ENCODE measurements at places on chromosomes 7 and 10.

- DNase-seq, result no peak
Observed at GRCh38 chr10:91551856-91552255, 81.0 kb downstream of the PPP1R3C start.

GRCh38 chr10:94178475-94179253, 184.1 kb downstream of the NOC3L start:
- no peak for DNase-seq

DNA sequence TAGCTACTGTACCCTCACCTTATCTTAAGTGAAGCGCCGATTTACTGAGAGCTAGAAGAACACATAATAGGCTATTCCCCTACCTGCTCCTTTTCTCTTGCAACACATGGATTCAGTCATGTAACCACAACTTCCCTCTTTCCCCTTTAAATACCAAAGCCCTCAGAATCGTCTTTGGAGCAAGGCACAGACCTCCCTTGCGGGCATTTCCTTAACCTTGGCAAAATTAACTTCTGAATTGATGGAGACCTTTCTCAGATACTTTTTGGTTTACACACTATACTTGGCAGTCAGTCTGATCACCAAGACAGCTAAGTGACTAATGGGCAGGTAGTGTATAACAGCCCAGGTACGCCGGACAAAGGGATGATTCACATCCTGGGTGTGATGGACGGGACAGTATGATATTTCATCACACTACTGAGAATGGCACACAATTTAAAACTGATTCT, 72.7 kb upstream of the SEC61G start:
- no peak for DNase-seq

- no peak for DNase-seq
Observed at GRCh38 chr10:52662256-52662655, 110.3 kb downstream of the MBL2 start.

DNA sequence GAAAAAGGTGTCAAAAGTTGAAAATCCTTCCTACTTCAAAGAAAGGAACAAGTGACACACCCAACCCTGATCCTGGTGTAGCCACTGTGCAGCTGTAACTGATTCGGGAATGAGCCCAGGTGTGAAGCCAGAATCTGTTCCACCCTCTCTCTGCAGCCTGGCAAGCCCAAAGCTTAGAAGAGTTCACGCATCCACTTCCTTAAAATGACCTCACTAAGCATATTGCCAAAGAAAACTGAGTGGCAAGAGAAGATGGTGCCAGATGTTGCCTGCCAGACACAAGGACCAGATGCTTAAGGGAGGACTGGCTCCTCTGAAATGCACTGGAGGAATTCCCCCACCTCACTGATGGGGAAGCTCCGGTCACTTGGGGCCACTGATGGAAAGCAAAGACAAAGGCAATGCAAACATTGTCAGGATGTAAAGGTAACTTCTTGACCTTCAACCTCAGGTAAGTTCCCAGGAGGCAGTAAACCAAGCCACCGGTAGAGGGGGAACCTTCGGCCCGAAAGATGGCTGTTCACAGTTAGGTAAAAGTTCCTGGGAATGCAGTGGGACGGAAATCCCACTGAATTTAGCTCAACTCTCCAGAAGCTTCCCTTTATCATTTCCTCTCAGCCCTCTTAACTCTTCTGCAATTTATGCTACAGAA, 554.9 kb downstream of the KCNMA1 start:
- DNase-seq, result no peak

- DNase-seq, result no peak
Observed at GRCh38 chr10:97574374-97575126, 2.0 kb downstream of the ANKRD2 start.

DNA sequence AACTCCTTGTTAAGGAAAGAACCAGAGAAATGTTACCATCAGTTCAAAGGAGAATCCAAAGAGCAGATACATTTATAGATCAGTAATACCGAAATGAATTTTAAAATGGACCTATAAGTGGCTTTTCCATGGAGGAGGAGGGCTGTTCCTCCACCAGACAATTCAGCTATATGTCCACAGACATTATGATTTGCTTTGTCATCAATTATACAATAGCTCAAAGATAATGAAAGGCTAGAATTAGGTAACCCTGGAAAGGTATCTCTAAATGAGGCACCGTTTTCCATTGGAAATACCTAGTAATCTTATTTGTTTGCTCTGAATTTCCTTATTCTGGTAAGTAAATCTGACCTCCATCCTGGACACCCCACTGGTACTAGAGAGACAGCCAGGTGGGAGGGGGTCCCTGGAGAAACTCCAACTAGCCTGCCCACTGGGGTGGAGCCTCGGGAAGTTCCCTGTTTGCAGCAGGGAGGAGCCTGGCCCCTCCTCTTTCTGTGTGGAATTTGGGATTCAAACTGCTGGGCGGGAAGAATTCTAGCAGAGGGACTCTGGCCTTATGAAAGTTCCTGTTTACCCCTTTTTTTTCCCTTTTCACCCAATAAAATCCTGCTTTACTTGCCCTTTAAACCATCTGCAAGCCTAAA, 218.0 kb downstream of the PHF14 start:
- no peak for DNase-seq

DNA sequence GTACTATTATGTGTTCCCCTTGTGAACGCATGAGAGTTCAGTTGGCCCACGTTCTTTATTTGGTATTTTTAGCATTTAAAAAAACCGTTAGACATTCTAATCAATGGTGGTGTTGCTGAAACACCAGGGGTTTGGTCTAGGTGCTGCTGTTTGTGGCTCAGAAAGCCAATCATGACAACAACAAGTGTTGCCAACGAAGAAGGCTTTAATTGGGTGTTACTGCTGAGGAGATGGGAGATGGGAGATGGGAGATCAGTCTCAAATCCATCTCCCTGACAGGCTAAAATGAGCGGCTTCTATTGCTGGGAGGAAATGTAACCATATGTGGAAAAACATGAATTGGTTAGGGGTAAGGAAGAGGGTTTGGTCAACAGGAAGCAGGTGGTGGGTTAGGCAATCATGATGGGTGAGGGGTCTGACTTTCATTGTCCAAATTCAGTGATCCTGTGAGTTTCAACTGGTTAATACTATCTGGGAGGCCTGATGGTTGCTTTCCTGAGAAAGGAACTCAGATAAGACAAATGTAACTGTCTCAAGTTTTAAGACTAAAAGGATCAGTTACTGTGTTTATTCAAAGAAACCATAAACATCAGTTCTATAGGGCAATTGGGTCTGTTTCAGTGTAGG, 4.6 kb upstream of the ZNF425 start:
- no peak for DNase-seq

DNA sequence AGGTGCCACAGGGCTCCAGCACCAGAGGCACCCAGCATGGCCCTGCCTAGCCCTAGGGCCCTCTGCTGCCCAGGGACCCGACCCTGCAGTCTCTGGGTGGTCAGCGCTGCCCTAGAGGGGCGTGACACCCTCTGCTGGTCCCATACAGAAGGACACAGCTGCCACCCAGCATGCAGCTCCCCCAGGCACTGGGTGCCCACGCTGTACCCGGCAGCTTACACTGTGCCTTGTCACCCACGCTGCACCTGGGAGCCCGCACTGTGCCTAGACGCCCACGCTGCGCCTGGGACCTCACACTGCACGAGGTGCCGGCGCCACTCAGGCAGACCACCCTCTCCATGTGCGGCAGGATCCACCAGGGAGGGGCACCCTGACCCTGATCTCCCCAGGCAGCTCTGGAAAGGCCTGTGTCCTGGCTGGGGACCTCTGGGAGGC, 55.2 kb downstream of the PWWP2B start:
- DNase-seq, result no peak

DNA sequence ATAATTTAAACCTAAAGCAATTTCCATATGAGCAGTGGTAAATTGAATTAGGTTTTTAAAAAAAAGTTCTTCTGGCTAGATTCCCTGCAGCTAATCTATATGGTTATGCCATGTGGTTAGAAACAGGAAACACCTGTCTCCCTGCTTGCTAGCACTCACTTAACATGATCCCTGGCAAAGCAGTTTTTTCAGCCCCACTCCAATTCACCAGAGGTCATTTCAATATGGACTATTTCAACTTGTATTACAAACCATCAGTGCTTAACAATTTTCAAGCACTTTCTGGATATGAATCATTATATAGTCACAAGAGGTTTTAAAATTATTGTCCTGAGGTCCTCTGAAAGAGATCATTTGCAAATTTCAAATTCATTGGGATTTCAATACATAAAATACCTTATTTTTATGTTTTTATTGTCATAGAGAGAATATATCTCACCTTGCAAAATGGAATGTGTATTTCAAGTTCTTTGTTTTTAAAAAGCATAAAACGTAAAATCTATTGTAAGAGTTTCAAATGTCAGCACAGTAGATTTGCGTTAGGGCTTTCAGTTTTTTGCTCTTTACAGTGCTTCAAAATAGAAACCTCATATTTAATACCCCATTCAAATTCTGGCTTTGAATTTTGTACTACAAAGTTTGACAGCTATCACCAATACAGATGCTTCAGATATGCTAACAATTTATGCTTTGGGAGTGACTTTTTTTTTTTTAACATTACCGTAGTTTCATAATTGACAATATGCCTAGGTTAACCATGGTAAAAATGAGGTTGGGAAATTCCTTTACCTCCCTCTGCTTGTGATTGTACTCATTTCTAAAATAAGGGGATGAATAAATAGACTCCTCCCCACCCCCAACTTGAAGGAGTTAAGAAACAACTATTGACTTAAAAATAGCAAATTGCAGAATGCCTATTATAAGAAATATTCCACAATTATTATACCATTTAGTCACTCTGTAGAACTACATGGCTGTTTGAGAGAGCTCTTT, 117.5 kb upstream of the HGF start:
- DNase-seq, result peak; percentile 40

GRCh38 chr7:6338551-6339274, 66.3 kb upstream of the CYTH3 start:
- no peak for DNase-seq

DNA sequence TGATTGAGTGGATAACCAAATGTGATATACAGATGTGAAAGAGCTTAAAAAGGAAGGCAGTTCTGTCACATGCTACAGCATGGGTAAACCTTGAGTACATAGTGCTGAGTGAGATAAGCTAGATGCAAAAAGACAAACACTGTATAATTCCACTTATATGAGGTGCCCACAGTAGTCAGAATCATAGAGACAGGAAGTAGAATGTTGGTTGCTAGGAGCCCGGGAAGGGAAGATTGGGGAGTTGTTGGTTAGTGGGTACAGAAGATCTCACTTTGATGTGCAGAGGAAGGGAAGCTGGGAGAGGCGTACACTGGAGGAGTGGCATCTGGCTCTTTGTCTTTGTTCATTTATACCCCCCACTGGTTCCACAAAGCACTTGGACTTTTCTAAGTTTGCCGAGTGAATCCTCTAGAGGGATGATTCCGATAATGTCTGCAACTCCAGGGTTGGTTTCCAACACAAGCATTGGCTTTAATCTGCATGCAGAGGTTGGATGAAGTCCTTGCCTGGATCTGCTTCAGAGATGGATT, 39.5 kb downstream of the TSPAN14 start:
- DNase-seq, result no peak

DNA sequence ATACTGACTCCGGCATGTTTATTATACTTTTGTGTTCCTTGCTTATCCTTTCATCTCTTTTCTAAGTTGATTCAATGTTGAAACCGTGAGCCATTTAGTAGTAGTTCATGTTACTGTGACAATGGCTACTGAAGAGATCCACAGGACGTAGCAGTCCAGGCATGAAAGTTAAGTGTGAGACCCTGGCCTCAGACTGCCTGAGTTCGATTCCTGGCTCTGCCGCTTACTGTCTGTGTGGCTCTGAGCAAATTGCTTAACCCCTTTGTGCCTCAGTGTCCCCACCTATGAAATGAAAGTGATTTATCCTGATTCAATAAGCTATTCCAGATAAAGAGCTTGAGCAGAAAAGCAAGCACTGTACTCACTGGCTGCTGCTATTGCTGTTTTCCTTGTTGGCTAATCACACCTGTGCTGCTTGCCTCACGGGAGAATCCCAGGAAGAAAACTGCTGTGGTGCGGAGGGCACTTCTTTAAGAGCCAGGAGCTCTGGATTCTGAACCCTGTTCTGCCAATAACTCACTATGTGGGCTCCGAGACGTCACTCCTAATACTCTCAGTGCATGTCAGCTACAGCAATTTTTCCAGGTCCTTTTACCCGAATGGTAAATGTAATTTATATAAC, 38.4 kb downstream of the PNLIPRP2 start:
- DNase-seq, result no peak

- DNase-seq, result no peak
Observed at GRCh38 chr10:116444527-116445142, 17.0 kb downstream of the PNLIPRP3 start.

GRCh38 chr7:99653754-99654153, 26.0 kb downstream of the CYP3A5 start:
- no peak for DNase-seq

GRCh38 chr10:90133606-90134005, 432.2 kb downstream of the KIF20B start:
- DNase-seq, result no peak

DNA sequence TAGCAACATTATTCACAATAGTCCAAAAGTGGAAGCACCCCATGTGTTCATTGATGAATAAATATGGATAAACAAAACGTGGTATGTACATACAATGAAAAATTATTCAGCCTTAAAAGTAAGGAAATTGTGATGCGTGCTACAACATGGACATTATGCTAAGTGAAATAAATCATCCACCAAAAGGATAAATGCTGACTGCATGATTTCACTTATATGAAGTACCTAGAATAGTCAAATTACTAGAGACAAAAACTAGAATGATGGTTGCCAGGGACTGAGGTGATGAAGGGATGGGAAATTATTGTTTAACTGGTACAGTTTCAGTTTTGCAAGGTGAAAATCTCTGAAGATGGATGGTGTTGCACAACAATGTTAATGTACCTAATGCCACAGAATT, 56.6 kb downstream of the THSD7A start:
- DNase-seq, result no peak

GRCh38 chr7:74262639-74263398, 8.6 kb upstream of the RFC2 start:
- DNase-seq, result no peak

- no peak for DNase-seq
Observed at GRCh38 chr7:101330011-101330484, 8.4 kb upstream of the IFT22 start.

DNA sequence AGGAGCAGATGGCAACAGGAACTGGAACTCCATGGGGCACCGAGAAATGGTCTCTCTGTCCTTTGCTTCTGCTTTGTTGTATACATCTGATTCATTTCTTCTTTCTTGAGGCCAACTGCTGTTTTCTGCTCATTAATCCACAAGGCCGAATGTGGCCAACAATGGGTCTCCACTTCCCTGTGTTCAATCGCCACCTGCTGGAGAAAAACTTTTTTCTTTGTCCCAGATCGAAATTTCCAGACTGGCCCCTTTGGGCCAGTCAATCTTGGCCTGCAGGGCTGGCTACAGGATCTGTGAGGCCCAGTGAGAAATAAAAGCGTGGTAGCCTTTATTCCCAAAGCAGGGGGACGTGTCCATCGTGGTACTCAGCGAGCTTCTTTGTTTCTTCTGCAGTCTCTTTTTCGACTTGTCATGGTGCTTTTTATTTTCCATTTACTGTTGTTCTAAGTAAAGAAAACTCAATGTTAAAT, 58.8 kb downstream of the PARP12 start:
- no peak for DNase-seq
